ENCODE measurements at places on chromosomes 1 and 21. TPM values are rescaled to one million over a fixed set of nuclear protein-coding genes. Genes with fewer than 3 reads are reported as not detected.

MSH4 gene
- total RNA-seq = not detected

RFX5 gene
- total RNA-seq = 29.2 TPM

BRDT gene
- total RNA-seq = not detected

THEM5 gene
- not detected for total RNA-seq

NR1I3 gene
- total RNA-seq = not detected

DENND2C gene
- 2.6 TPM for total RNA-seq

CYP4Z1 gene
- total RNA-seq = 2.5 TPM

SLC39A1 gene
- total RNA-seq = 92.2 TPM

MTMR11 gene
- 2.2 TPM for total RNA-seq

SLC26A9 gene
- total RNA-seq = not detected

SFPQ gene
- 205 TPM for total RNA-seq

PTAFR gene
- total RNA-seq = 22.8 TPM

EVA1B gene
- 34.5 TPM for total RNA-seq

CBR3 gene
- total RNA-seq = 14.9 TPM

CFHR4 gene
- not detected for total RNA-seq

ITLN1 gene
- total RNA-seq = 0.48 TPM

TMCO4 gene
- total RNA-seq = 13.6 TPM

OR2AK2 gene
- total RNA-seq = not detected

SLC45A1 gene
- 2.0 TPM for total RNA-seq

TRIM17 gene
- not detected for total RNA-seq

CYP4A11 gene
- total RNA-seq = not detected

NTNG1 gene
- not detected for total RNA-seq

CITED4 gene
- 20.6 TPM for total RNA-seq

OR2T27 gene
- total RNA-seq = not detected

FAM167B gene
- total RNA-seq = 7.5 TPM

PDZK1 gene
- not detected for total RNA-seq

BNIPL gene
- not detected for total RNA-seq

KIF17 gene
- 4.6 TPM for total RNA-seq

AADACL4 gene
- total RNA-seq = not detected

OLFML2B gene
- total RNA-seq = 29.5 TPM

FCRL1 gene
- total RNA-seq = 0.32 TPM

PRELP gene
- total RNA-seq = 80.0 TPM

ILF2 gene
- 116 TPM for total RNA-seq

TFF1 gene
- not detected for total RNA-seq

ZBTB17 gene
- total RNA-seq = 29.9 TPM

SLC27A3 gene
- 87.4 TPM for total RNA-seq

RCSD1 gene
- total RNA-seq = 12.7 TPM

LCE2C gene
- total RNA-seq = not detected

ZNF593 gene
- 32.7 TPM for total RNA-seq

NTMT2 gene
- total RNA-seq = not detected

BMP8A gene
- 1.6 TPM for total RNA-seq

NBPF26 gene
- total RNA-seq = 26.9 TPM

GNAT2 gene
- total RNA-seq = not detected

DPT gene
- 310 TPM for total RNA-seq

S100A5 gene
- total RNA-seq = not detected

MAN1C1 gene
- 21.9 TPM for total RNA-seq

TSPAN1 gene
- 1.2 TPM for total RNA-seq

RASSF5 gene
- 11.4 TPM for total RNA-seq

CFAP107 gene
- not detected for total RNA-seq
